Left cardiac atrium (tissue), 4 donors: ENCODE measurements at places on chromosomes 3 and 15. TPM values are rescaled to one million over a fixed set of nuclear protein-coding genes. Genes with fewer than 3 reads are reported as not detected.

GRCh38 chr15:91853511-91853947, at the start of gene SLCO3A1:
Gene SLCO3A1, plus strand, starts transcription at chr15:91853708.
- peak; percentile 86 for DNase-seq

DNA sequence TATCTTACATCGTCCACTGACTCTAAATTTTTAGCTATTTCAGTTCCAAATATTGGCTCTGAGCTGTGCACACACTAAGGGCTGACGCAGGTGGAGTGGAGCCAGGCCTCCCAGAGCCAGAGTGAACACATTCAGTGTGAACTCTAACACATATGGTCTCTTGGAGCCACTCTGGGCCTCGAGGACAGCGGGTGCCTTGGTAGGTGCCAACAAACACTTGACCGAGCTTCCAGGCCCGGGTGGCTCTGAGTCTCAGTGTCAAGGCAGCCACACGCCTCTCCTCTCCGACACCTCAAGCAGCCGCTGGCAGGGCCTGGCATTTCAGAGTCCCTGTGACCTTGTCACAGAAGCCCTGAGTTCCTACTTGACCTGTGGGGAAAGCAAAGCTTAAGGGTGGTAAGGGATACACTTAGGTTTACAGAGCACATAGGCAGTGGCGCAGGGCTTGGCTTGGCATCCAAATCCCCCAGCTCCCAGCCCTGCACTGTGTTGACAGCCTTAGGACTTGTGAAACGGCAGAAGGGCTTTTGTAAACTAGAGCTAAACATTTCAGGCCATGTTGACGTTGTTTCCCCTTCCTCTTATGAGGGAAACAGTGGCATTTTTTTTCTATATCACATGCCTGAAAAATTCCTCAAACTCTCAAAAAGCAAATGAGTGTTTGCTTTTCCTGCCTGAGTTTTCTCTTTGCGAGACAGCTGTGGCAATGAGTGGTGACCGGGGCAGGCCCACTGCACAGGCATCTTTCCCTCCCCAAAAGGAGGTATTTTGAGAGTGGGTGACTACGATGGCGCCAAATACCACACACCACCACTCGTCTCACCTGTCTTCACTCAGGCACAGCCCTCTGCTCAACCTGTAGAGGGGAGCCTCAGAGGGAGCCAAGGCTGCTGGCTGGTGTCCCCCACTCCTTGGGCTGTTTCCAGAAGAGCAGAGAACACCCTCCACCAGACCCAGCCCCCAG, 60.8 kb downstream of the DAPK2 start:
- peak; percentile 88 for DNase-seq

LAMB2 gene
- total RNA-seq = 714 TPM

CCDC39 gene
- total RNA-seq = not detected

GRCh38 chr3:83230841-83231240, 1469.4 kb upstream of the GBE1 start:
- no peak for DNase-seq

PAQR5 gene
- 0.62 TPM for total RNA-seq

- no peak for DNase-seq
Measured at GRCh38 chr15:29143909-29144635, 125.5 kb downstream of the NSMCE3 start.

DNA sequence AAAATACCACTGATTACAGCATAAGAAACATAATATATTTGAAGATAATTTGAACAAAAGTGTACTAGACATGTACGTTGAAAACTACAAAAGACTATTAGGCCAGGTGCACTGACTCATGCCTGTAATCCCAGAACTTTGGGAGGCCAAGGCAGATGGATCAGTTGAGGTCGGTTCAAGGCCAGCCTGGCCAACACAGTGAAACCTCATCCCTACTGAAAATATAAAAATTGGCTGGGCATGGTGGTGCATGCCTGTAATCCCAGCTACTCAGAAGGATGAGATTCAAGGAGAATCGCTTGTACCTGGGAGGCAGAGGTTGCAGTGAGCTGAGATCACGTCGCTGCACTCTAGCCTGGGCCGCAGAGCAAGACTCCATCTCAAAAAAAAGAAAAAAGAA, 36.2 kb upstream of the FNDC3B start:
- no peak for DNase-seq

CYP1A2 gene
- 0.12 TPM for total RNA-seq

TTLL13 gene
- not detected for total RNA-seq

FBXW12 gene
- not detected for total RNA-seq

- no peak for DNase-seq
Measured at GRCh38 chr15:100645671-100646070, 43.3 kb downstream of the ASB7 start.

CAPN3 gene
- 10.6 TPM for total RNA-seq

DNA sequence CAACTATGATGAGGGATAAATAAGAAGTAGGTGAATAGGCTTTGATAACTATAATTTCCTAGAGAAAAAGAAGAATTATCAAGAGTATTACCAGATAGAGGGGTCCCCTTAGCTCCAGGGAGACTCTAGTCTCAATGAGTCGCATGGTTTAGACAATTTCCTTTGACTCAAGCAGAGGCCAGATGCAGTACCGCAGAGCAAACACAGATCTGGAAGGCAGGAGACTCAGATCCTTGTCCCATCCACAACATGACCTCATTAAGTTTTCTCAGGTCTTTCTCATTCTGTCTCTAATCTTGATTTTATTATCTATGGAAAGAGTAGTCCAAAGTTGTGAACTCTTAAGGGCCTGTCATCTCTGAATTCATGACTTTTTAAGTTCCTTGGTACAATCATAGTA, 987.9 kb downstream of the NTRK3 start:
- DNase-seq = no peak

DNA sequence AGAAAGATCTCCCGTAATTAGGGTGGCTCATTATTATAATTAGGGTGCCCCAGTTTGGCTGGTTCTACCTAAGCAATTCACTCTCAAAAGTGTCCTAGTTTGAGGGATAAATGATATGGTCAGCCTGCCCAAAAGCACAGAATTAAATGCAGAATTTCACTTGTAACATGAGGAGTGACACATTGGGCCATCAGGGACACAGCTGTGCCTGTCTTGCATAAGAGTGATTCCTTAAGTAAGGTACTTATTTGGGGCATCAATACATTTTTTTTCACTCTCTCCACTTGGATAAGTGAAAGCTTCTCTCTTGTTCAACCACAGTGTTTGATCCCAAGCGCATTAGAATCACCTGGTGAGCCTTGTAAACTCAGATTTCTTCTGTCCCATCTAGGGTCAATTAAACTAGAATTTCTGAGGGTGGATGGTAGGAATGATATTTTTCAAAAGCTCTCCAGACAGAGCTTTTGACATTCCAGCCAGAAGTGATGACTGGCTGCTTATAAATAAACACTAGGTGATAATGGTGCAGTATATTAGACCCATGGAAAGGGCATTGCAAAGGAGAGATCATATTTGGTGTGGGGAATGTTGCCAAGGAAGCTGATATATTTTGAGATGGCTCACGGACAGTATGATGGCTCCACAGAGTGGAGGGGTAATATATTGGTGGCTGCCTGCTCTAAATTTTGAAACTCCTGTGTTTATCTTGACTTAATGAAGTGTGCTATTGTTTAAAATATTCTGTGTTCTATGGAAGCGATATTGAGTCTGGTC, 458.1 kb upstream of the RASGRP1 start:
- DNase-seq = no peak

GRCh38 chr15:66278056-66278455, 15.3 kb upstream of the DIS3L start:
- no peak for DNase-seq

GRCh38 chr3:118801899-118802298, 232.7 kb downstream of the IGSF11 start:
- peak; percentile 55 for DNase-seq

GRCh38 chr3:184339001-184339400, 1.6 kb downstream of the FAM131A start:
- no peak for DNase-seq

DNA sequence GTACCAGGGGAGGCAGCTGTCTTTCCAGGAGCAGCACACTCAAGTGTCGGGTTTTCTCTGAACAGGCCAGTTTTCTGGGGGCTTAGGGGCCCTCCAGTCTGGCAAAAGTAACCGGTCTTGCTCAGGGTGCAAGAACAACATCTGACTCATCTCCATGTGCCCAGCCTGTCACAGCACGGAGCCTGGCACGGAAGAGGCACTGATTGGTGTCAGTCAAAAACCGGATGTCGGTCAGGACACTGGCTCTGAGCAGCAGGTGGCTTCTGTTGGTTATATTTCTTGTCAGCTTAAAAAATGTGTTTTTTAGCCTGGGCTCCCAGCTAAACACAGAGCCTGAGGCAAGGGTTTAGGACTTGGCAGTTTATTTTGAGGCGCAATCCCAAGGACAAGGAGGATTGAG, 139.9 kb downstream of the FBLN2 start:
- no peak for DNase-seq

DNA sequence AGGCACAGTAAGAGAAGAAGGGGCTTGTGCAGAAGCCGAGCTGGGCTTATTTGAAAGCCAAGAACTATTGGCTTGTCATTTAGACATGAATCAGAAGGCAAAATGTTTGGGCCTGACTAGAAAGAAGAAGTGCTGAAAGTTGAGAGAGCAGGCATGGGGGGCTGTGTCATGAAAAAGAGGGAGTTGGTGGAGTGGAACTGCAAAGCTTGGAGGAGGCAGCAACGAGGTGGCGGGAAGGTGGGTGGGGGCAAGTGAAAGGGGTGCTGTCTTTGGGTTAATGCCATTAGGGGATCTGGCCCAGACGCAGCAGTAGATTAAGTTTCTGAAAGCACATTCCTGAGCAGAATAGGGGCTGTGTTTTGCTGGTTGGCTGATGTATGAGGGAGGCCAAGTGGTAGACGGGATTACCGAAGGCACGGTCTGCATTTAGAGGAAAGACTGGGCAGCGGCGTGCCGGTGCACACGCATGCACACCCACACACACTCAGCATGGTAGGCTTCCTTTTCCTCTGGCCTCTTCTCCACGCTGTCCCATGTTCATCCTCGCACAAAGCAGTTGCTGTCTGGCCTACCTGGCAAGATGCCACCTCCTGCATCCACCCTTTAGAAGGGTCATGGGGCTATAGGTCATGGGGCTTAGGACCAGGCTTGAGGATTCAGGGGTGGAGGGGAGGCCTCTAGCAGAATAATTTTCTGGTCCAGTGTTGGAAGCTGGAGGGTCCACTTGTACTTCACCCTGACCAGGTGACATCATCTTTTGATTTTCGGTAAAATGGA, 43.0 kb downstream of the BOC start:
- no peak for DNase-seq

GRCh38 chr3:43287500-43287873, 1.1 kb downstream of the SNRK start:
- no peak for DNase-seq

GRCh38 chr3:161253711-161254110, 32.6 kb downstream of the NMD3 start:
- DNase-seq = no peak

GRCh38 chr15:82549199-82549665, 9.0 kb upstream of the RPS17 start:
- DNase-seq = no peak
